Epithelial cell of alveolus of lung (primary cell): ENCODE measurements at places on chromosomes 6 and 20. TPM values are rescaled to one million over a fixed set of nuclear protein-coding genes. Genes with fewer than 3 reads are reported as not detected.

The CCN5 gene
- 5.0 TPM in 1 of 2 replicates, not detected in the other for total RNA-seq

The BTNL2 gene
- not detected in 2 replicates for total RNA-seq

The PABPC1L gene
- 3.7 and 4.9 TPM in 2 replicates for total RNA-seq

The CGAS gene
- total RNA-seq, result 7.1 and 8.7 TPM in 2 replicates

The OR2H2 gene
- total RNA-seq, result not detected in 2 replicates

The DHX35 gene
- 6.1 and 10.8 TPM in 2 replicates for total RNA-seq

The SYTL3 gene
- total RNA-seq, result 1.3 and 1.4 TPM in 2 replicates

The FOXC1 gene
- total RNA-seq, result 1.5 and 3.1 TPM in 2 replicates

The ULBP2 gene
- total RNA-seq, result 0.24 and 4.4 TPM in 2 replicates
